ENCODE measurements at places on chromosomes 3 and 15.

DNA sequence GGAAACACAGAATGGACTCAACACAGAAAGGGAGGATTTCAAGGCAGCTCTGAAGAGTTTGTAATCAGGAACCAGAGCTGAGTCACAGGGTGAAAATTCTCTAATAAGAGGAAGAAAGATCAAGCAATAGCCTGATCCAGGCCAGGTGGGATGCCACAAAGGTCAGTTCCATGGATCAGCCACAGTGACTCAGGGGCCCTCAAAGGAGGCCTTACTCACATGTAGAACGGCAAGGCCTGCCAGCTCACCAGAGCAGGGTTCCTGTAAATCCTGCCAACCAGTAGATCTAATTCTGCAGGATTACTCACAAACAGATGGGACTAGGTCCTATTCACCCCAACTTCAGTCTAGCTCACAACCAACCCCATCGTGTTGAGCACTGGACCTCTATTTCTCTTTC is 78.3 kb upstream of the PPP2R3A start:
- no peak for DNase-seq

GRCh38 chr15:78077053-78077870 is at the start of gene TBC1D2B:
Gene TBC1D2B, minus strand, starts transcription at chr15:78077711. Its CDS starts 59 bp downstream, at chr15:78077652.
- peak; percentile 82 for DNase-seq

DNA sequence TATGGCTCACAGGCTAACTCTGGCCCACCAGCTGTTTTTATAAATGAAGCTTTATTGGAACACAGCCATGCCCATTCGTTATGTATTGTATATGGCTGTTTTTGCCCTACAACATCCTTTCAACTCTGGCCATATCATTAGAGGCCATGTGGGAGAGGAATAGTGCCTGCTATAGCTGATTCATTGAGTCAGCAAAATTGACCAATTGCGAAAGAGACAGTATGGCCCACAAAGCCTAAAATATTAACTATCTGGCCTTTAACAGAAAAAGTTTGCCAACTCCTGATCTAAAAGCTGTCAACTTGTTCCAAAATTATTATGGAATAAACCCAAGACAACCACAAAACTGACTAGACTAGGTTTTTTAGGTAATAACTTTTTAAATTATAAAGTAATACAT is 1.4 kb downstream of the NR1I2 start:
- no peak for DNase-seq

GRCh38 chr3:58531956-58532355 is 5.0 kb downstream of the ACOX2 start:
- no peak for DNase-seq

DNA sequence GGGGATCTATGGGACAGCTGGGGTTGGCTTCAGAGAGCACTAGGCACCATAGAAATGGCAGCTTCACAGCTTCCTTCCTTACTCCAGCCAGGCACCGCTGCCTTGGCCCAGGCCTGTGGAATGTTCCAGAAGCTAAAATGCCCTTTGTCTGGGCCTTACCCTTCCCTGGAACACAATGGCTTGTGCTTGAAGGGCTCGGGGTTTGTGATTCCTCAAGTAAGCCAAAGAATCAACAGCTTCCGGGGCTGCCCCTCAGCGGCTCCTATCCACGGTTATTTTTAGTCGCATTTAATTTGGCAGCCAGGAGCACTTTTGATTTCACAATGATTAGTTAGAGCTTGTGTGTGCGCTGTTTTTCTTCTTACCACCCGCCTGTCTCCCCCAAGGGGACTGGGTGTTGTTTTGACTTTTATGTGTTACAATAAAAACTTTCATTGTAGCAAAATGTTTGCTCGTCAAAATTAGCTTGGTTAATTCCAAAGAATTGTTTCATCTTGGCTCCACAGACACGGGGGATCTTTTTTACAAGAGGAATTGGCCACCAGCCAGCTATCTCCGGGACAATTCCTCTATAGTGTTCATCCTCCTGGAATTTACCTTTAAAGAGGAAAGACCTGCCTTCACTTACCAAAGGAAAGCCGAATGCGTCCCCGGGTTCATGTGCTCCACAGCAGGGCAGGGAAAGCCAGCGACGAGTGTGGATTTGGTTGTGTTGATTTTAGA is 73.8 kb downstream of the TLE3 start:
- DNase-seq: peak; percentile 41

GRCh38 chr3:194389269-194389668 is 9.8 kb downstream of the GP5 start:
- no peak for DNase-seq

GRCh38 chr3:76349715-76350480 is 564.5 kb upstream of the ZNF717 start:
- DNase-seq: no peak

DNA sequence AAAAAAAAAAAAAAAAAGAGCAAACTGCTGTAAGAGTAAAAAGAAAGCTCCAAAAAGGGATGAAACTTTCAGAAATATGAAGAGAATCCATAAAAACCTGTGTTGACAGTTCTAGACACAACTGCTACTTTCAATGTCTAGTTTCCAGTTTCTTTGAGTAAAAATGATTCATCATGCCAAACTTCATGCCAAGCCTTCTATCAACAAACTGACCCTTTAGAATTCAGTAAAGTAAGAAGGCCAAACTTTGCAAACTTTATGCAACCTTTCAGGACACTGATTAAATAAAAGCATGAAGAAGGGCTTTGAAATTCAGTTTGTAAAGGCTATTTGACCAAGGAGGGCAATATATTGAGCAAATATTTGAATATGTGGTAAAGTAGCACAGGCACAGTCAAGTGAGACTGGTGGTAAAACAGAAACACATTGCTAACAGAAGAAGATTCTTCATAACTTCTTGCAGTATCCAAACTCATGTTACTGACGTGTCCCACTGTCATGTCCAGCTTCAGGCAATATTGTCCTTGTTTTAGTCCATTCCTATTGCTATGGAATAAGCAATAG is 56.3 kb upstream of the CFAP20DC start:
- no peak for DNase-seq

- no peak for DNase-seq
Observed at GRCh38 chr3:28124882-28125281, 116.5 kb upstream of the CMC1 start.

- DNase-seq: peak; percentile 45
Observed at GRCh38 chr3:15241341-15241740, 35.3 kb downstream of the CAPN7 start.

DNA sequence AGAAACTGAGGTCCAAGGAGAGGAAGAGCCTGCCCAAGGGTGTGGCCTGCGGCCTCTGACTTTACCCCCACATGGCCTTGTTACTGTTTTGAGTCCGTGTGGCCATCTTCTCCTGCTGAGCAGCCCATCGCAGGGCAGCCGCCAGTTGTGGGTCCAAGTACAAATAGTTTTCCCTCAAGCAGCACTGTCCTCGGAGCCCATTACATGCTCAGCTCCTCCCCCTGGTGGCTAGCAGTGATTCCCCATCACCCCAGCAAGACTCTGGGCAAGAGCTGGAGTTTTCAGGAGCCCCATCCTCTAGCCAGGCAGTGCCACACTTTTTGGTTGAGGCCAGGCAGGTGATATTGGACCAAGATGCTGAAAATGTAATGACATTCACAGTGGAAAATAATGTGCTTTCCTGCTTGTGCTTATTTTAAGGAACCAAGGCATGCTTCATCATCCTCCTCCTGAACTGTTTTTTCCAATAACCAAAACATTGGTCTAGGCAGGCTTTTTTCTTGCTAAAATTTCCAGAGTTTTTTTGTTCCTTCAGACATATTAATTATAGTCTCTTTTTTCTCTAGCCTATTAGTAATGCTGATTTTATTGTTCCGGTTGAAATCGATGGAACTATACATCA is 23.2 kb upstream of the VILL start:
- DNase-seq: peak; percentile 83

DNA sequence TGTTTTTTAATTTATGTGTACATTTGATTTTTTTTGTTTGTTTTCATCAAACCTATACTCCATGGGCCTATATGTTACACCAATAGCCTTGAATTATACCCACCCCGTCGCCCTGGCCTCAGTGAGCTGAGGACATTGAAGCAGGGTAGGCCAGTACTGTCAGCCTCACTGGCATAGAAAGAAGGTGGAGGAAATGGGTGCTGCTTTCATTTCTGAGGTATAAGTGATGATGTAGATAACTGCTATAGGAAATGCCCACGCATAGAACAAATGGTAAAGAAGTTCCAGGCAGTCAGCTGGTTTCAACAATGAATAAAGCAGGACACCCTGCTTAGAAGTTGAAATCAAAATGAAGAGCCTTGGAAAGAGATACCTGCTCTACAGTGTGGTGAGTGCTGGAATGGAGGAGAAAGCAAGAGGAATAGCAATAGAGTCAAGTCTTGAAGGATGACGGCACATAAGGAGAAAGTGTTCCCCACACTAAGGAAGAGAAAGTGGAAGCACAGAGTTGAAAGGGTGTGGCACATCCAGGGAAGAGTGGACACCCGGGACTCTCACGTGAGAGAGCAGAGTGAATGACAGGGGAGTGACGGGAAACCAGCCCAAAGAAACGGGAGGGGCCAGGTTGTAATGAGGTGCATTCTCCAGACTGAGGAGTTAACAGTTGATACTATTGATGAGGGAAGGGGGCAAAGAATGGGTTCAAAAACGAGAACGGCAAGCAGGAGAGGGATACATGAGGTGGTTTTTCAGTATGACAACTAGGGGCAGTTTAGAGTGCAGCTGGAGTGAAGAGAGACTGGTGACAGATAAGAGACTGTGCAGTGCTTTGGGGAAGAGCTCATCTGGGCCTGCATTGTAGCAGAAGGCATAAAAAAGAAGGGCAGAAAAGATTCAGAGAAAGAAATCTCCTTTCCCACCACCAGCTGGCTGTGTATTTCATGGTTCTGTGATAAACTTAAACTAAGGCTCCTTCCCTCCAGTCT is 70.5 kb downstream of the KLHL25 start:
- DNase-seq: no peak

DNA sequence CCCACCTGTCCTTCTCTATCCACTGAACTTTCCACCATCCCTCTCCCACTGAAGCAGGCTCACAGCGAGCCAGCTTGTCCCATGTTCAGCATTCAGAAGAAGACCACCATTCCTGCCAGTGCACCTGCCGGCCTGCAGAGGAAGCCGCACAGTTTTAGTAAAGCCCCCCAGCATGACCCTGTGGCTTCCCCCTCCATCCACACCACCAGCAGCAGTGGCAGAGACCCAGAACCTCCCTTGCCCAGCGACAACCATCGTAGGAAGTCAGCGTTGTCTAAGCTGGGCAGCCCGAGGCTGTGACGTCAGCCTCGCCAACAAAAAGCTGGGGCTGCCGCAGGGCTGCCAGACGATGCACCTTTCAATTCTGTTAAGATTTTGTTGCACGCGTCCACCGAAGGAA is 66.6 kb upstream of the TAMM41 start:
- DNase-seq: no peak

DNA sequence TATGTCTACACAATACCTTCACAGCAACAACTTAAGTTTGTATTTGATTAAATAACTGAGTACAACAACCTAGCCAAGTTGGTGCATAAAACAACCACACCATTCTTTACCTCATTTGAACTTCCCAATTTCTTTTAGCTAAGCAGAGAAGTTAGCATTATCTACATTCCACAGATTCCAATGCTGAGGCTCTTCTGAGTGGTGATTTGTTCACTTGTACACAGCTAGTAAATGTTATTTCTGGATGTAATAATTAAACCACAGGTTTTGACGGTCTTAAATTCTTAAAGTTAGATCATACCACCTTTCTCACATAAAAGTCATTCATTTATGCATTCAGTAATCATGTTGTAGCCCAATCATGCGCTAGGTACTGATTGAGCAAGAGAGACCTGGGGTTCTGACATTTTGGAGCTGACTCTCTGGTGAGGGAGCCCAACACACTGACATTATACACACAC is 102.5 kb downstream of the SST start:
- peak; percentile 26 for DNase-seq

GRCh38 chr3:12399226-12399625 is 85.1 kb upstream of the TSEN2 start:
- no peak for DNase-seq

GRCh38 chr3:19881036-19881435 is 53.0 kb downstream of the EFHB start:
- no peak for DNase-seq

DNA sequence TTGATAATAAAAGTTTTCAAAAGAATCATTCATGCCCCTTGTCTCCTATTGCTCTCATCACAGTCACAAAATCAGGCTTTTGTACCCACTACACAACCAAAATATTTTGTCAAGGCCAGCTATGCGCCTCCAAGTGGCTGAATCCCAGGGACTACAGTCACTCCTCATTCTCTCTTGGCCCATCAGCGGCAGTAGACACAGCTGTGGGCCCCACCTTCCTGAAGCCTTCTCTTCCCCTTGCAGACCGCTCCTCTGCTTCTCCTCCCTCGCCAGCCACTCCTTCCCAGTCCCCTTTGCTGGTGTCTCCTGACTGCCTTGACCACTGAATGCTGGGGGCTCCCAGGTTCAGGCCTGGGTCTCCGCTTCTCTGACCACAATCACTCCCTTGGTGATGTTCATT is 52.1 kb downstream of the LSM3 start:
- no peak for DNase-seq

DNA sequence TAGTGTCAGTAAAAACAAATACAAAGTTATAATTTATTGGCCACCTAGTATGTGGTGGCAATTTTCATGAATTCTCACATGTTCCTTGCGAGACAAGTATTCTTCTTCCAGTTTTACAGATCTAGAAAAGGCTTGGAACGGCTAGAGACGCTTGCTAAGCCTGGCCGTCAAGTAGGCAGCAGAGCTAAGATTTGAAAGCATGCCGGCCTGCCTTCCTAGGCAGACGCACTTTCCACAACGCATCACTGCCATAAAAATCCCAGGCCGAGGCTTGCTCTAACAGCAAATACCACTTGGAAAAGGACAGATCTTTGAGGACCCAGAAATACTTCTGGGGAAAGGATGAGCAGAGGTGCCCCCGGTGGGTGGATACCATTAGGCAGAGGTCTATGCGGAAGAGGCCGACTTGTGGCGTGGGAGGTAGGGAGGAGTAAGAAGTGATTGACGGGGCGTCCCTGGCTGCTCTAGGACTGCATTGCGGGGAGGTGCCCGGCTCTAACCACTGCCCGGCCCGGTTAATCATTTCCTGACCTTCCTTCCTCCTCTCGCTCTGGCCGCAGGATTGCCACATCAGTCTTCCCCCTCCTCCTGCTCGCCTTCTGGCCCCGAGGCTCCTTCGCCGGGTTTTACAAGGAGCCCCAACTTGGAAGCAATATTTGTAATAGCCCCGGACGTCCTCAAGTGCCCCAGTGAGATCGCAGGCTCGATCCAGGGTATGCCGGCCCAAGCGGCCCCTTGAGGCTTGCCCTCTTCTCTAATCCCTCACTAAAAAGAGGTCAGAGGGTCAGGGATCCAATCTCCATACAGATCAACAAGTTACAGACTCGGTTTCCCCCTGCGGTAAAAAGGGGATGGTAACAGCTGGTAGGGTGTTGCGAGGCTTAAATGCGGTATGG is 1.3 kb upstream of the USP3 start:
- DNase-seq: peak; percentile 100

- DNase-seq: peak; percentile 69
Observed at GRCh38 chr15:59492389-59493377, 54.7 kb downstream of the FAM81A start.

- peak; percentile 62 for DNase-seq
Observed at GRCh38 chr15:70806992-70807712, 43.8 kb upstream of the UACA start.

All from KBM-7 (cell line).